ENCODE measurements at places on chromosomes 5 and 9. TPM values are rescaled to one million over a fixed set of nuclear protein-coding genes. Genes with fewer than 3 reads are reported as not detected.

Gene HEMGN
- total RNA-seq, result 1.5 TPM

Gene TRPM6
- total RNA-seq, result 0.07 TPM

Gene SLC45A2
- not detected for total RNA-seq

Gene NIM1K
- total RNA-seq, result 2.1 TPM

Gene OBP2B
- not detected for total RNA-seq

GRCh38 chr5:169173372-169173771, 127.6 kb downstream of the SLIT3 start:
- no peak overlapping the region for H3K27ac ChIP-seq
- H3K4me3 ChIP-seq, result no peak overlapping the region
- DNase-seq, result no peak
- H3K27me3 ChIP-seq, result peaks cover 2% of the 10 kb centered on the region

DNA sequence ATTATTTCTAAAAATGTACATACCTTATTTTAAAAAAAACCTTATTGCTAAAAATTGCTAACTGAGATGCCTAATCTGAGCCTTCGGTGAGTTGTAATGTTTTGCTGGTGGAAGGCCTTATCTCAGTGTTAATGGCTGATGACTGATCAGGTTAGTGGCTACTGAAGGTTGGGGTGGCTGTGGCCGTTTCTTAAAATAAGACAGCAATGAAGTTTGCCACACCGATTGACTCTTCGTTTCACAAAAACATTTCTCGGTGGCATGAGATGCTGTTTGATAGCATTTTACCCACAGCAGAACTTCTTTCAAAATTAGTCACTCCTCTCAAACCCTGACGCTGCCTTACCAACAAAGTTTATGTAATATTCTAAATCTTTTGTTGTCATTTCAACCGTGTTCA, 14.7 kb downstream of the CENPK start:
- no peak overlapping the region for H3K4me3 ChIP-seq
- no peaks in the 10 kb centered on the region for H3K27me3 ChIP-seq
- DNase-seq, result no peak
- H3K4me1 ChIP-seq, result peaks cover 6% of the 10 kb centered on the region
- no peak overlapping the region for H3K27ac ChIP-seq

All from activated CD4-positive, alpha-beta T cell treated with anti-CD3 and anti-CD28 coated beads for 36 hours (primary cell).